Naive thymus-derived CD4-positive, alpha-beta T cell (primary cell): ENCODE measurements at places on chromosomes 3 and 15. TPM values are rescaled to one million over a fixed set of nuclear protein-coding genes. Genes with fewer than 3 reads are reported as not detected.

DNA sequence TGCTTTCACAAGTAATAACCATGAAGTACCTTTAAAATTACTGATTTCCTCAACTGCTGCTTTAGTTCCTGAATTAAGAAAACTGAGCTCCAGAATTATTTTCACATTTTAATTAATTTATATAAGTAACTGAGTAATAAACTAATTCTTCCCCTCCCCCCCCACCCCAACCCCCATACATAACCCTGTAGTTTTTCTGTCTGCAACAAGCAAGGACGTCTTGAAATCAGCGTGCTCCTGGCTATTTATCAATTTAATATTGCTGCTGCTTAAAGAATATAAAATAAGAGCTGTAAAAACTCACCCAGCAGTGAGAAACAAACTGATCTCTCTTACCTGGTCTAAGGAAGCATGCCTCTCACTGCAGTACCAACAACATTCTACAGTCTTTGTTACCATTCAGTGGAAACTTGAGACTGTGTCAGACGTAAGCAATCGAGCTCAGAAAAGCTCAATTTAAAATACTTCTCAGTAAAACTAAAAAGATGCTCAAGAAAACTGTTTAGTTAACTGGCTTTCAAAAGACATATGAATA, 121.0 kb downstream of the TFDP2 start:
- DNase-seq, result peak; percentile 63

GRCh38 chr3:73484656-73485248, 140.0 kb downstream of the PDZRN3 start:
- no peak for DNase-seq

GRCh38 chr3:11370191-11370590, 98.0 kb downstream of the ATG7 start:
- no peak for DNase-seq

DNA sequence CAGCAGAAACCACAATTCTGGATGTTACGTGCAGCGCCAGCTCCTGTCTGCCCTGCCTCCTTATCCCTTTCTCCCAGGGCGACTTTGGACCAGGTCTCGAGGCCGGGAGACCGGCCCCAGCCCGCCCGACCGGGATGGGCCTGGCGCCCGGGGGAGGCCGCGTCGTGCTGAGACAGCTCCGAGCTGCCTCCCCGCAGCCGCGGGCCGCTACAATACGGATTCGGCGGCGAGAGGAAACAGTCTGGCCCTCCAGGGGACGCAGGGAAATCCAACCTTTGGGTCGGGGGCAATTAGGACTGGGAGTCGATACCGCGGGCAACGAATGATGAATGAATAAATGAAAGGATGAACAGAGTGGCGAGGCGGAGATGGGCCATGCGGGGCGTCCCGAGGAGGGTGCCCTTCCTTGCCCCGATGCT, 537 bp downstream of the GRAMD2A start:
- peak; percentile 5 for DNase-seq

The UBAP1L gene
- 0.20 TPM for polyA plus RNA-seq

- DNase-seq, result no peak
These were observed 175.8 kb upstream of the DPH6 start for GRCh38 chr15:35721751-35722150.

- DNase-seq, result no peak
These were observed 186.0 kb upstream of the KBTBD8 start for GRCh38 chr3:66812136-66812535.

GRCh38 chr3:184666442-184666841, 45.4 kb downstream of the MAGEF1 start:
- DNase-seq, result no peak

DNA sequence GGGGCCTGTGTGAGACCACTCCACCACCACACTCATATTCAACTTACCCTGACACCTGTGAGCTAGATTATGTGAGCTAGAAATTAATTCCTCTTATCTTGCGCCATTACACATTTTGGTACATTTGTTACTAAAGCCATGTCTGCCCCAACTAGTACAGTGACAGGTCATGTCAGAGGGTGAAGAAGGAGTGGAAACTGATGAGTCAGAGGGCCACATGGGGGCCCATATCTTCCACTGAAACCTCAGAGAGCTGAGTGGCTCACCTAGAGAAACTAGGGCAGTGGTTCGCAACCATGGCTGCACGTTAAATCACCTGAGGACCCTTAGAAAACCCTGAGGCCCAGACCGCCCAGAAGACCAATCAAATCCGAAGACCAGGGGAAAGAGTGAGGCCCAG, 15.7 kb upstream of the MEF2A start:
- DNase-seq, result no peak

The AMT gene
- polyA plus RNA-seq, result 2.2 TPM

GRCh38 chr3:157248590-157249422, 88.9 kb upstream of the CCNL1 start:
- DNase-seq, result no peak

DNA sequence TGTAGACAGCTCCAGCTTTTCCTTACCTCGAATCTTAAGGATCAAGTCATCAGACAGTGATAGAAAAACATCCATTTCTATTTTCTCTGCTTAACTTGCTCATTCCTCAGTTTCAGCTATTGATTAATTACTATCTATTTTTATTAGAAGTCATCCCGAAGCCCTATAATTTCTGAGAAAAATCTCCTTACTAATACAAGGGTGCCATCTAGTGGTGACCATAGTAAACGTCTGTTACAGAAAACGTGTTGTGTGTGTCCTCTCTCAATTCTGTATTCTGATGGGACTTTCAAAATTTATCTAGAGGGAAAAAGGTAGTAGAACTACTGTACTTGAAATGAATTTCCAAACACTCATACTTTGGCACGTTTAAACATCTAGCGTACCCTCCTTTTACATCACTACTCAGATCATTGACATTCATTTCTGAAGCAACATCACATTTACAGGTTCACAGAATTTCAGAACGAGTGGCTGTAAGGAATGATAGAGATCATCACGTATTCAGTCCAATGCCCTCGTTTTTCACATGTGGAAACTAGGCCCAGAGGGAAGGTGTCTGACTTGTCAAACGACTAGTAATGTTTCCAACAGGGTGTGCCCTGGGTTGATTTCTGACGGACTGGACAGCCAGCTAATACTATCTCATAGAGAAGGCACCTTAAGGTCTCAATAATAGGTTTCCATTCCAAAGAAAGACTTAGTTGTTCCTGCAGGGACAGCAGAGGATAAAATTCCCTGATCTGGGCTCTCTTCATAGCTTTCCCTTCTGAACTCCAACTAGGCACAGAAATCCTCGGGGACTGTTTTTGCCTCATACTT, 25.6 kb downstream of the HACD2 start:
- peak; percentile 46 for DNase-seq

The SMCO1 gene
- not detected for polyA plus RNA-seq

The SNX22 gene
- polyA plus RNA-seq, result 0.93 TPM

GRCh38 chr15:63605816-63606215, 8.6 kb downstream of the FBXL22 start:
- DNase-seq, result peak; percentile 58

DNA sequence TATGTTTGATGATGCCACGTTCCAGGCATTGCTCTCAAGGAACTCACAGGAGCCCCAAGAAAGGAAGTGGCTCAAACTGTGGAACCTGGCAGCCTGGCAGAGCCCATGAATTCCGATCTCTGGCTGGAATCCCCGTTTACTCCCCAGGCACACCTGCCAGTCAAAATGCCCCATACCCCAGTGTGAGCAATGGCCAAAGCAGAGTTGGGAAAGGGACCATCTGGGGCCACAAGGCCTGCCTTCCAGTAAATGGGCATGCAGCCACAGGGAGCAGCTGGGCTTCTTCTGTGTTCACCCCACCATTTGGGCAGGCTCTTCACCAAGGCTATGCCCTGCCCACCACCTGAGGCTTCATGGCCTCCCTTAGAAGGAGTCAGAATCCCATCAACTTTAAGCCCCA, 257.0 kb upstream of the GOLGA6L4 start:
- DNase-seq, result no peak

The CYP1A2 gene
- polyA plus RNA-seq, result not detected

- no peak for DNase-seq
These were observed 133.0 kb upstream of the SNTN start for GRCh38 chr3:63519426-63519825.

- no peak for DNase-seq
These were observed 24.0 kb upstream of the EIF4A2 start for GRCh38 chr3:186759231-186759930.

DNA sequence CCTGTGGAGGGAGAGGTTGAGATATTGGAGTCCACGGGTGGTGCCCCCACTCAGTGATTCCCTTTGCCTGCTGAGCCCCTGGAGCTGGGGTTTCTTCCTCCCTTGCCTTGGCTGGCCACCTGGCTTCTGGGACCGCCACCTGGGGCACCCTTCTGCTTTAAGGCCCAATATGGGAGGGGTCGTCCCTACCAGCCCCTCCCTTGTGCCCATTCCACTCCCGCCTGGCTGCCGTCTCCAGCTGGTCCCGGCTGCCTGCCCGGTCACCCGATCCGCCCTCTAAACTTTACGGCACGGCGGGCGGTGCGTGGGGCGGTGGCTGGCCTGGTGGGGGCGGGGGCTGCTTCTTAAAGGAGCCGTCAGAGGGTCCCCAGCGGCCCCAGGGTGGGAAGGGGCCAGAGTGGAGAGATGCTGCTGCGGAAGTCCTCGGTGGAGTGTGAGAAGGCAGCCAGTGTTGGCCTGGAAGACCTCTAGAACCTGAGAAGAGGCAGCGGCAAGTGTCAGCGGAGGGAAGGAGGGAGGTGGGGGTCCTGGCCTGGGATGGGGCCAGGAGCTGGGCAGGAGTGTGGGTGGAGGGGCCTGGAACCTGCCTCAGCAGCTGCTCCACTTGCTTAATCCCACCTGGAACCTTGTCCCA, 1.6 kb upstream of the SEMA3B start:
- no peak for DNase-seq

DNA sequence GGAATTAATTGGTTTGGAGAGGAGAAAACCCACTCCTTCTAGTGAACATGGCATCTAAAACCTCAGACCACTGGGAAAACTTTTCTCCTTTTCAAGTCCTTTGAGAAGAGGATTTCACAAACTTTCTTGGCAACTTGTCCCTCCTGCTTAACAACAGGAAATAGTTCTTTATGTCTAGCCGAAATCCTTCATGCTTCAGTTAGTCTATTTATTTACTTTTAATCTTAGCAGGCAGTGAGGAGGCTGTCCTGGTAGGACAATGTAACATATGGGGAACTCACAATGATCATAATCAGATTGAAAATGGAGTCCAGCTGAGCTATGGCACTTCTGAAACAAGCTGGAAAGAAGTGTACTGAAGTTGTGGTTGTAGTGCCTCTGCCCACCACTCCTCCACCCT, 50.6 kb downstream of the KY start:
- no peak for DNase-seq

The CCDC13 gene
- polyA plus RNA-seq, result not detected

DNA sequence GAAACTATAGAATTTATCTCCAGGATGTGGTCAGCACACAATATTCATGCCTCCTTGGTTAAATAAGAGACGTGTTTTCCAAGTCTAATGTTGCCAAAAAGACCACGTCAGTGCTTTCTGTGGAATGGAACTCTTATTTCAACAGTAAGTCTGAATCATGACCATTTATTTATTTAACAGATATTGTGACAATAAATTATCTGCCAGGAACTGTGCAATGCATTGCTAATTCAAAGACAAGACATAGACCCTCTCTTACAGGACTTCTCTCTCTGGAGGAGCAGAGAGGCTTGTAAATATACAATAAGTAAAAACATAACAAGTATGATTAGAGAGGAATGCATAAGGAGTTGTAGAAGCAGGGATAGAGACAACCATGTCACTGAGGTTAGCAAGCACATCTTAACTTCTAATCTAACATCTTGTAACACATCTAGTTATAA, 227.5 kb downstream of the DTWD1 start:
- no peak for DNase-seq

The ZNF619 gene
- polyA plus RNA-seq, result 3.2 TPM

The ASB14 gene
- 0.30 TPM for polyA plus RNA-seq

DNA sequence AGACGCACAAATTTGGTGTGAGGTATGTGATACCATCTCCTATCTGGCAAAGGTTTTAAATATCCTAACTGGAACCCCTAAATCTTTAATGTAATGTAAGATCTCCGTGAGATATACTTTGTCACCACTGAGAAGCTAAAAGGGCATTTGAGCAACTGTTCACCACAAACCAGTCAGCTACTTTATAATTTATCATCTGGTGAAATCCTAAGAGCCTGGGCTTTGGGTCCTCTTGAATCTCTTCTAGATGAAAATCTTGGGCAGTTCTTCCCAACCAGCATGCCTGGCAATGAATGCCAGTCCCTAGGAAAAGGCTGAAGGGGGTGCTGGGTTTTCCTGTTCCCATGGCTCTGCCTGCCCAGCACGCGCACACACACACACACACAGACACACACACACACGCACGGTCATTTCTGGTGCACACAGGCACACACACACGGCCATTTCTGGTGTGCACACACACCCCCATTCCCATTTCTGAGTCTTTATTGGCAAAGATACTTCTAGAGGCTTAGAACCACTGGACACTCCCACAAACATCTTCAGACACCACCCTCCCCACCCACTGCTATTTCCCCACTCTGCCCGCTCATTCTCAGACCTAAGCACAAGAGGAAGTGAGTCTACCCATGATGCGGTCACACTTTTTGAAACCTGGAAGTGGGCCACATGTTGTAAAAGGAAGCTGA, 72.6 kb downstream of the MYO1E start:
- peak; percentile 60 for DNase-seq

The IQCB1 gene
- polyA plus RNA-seq, result 20.3 TPM

DNA sequence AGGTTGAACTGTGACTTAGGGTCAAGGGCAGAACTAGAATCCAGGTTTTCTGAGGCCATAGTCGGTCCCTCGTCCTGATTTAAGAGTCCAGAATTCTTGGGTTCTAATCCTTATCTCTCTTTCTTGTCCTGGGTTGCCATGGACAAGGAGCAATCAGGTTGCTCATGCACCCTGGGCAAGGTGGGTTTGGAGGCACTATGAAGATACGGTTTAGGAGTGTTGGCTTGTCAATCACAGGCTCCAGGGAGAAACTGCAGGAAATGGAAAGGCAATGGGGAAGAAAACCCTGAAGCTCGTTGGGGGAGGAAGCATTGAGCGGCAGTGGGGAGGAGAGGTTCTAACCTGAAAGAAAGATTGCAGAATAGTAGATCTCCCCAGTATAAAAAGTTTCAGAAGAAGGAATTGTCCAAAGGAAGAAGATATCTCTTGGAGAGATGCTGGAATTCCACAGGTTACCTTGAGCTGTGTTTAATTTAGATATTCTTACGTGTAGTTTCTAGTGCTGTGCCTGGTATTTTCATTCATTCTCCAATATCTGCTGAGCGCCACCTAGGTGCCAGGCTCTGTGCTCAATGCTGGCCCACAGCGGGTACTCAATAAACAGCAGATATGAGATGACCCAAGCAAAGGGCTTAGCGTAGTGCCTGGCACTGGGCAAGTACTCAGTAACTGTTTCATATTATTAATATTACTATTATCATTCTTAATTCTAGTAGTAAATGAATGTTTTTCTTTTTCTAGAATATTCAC, 2.0 kb downstream of the ACAN start:
- no peak for DNase-seq

The LRRC3B gene
- polyA plus RNA-seq, result not detected

The SYNM gene
- polyA plus RNA-seq, result 0.21 TPM

GRCh38 chr3:65230261-65231139, 542.7 kb upstream of the ADAMTS9 start:
- DNase-seq, result no peak

- DNase-seq, result no peak
These were observed 15.5 kb downstream of the RGMA start for GRCh38 chr15:93073465-93073952.

The DGKG gene
- polyA plus RNA-seq, result not detected

The FMN1 gene
- polyA plus RNA-seq, result 1.4 TPM

The KLHL40 gene
- polyA plus RNA-seq, result not detected

The RUVBL1 gene
- 73.7 TPM for polyA plus RNA-seq
